ENCODE measurements at places on chromosomes 5 and 9.
A peak's percentile ranks its signal among the peaks of the same experiment; 100 is the strongest.

DNA sequence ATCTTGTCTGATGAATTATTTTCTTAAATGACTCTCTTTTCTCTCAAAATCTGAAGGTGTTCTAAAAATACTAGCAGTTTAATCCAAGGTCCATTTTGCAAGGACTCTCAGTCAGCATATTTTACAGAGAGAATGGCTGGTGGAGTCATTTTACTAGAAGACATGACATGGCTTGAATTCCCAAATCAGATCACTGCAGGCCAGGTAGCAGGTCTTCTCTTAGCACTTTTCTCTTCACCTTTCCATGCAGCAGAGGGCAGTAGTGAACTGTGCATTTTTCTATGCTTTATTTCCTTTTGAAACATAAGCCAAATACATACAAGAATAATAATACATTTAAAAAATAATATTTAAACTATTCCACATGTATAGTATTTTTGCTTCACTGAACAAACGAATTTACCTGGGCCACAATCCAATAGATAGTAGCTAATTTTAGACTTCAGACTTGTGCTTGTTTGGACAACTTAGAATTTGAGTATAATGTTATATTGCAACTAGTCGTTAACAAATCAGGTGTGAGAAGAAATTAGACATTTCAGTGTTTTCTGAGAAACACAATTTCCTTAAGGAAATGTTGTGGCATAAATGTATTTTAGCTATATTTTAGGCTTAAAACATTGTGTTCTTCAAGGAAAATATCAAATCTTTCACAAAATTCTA, 289.4 kb upstream of the DAB2 start:
- no peak for DNase-seq

DNA sequence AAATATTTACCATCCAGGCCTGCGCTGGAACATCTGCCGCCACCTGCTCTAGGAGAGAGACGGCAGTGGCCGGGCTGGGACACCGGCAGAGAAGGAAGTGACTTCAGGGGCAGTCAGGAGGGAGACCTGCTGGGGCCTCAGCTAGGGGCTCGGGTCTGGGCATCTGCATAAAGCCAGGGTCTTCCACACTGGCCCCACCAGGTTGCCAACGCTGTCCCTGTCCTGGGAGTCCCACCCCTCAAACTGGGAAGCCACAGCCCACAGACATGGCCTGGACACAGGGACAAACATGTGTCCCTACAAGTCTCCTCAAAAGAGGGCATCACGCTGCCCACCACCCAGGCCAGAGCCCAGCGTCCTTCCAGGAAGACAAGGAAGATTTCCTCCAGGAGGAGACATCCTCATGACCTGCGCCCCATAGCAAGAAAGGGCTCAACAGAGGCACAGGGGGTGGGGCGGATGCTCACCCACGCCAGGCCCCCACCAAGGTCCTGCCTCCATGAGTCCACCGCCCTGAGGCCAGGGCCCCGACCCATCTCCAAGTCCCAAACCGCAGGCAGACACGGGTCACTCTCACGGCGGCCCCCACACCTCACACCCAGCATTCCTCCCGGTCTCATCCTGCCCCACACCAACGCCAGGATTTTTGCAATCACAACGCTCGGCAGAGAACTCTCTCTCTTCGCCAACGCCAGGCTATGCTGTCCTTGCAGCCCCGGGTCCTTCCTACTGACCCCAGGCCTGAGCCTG, 9.0 kb downstream of the VAV2 start:
- DNase-seq = no peak

GRCh38 chr9:106655966-106656365, 207.0 kb upstream of the ZNF462 start:
- no peak for DNase-seq

GRCh38 chr5:174303437-174304045, 258.0 kb downstream of the NSG2 start:
- DNase-seq = no peak

DNA sequence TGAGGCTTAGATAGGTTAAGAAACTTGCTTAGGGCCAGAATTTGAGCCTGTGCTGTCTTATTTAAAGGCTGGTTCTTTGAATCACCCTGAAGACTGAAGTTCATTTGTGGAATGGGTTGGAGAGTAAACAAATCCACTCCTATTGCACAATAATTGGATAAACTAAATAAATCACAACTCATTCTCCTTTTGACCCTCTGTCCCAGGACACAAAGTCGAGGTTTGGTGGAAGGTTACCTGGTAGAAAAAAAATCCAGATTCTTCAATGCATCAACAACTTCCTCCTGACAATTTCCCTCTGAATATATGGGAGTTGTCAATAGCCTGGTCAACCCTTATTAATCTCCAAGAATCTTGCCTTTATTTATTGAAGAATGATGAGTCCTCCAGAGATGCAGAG, 28.9 kb downstream of the TBC1D2 start:
- no peak for DNase-seq

- DNase-seq = peak; percentile 8
Measured at GRCh38 chr9:21789541-21790037, 12.8 kb upstream of the MTAP start.

GRCh38 chr9:82939451-82939850, 123.5 kb downstream of the RASEF start:
- DNase-seq = no peak

DNA sequence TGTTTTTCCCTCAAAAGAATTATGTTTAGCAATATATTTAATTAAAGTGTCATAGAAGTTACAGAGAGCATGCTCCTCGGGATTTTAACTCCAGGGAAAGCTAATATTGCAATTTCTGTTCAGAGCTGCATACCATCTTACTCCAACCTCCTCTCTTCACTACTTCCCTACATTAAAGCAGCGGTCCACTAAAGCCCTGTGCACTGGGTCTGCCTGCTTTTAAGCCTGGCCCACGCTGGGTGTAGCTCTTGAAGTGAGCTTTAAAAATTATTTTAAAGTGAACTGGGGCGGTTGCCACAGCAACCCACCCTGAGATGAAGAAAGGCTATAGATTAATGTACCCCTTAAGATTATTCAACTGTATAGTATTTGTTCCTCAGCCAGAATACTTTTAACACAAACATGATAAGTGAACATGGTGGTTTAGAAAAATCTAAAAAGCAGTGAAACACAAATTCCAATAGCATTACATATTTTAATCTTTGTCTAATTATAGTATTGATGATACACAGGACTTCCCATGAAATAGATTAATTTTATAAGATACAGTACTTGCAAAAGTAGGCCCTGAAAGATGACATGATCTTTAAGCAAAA, 3.9 kb upstream of the MEF2C start:
- no peak for DNase-seq

DNA sequence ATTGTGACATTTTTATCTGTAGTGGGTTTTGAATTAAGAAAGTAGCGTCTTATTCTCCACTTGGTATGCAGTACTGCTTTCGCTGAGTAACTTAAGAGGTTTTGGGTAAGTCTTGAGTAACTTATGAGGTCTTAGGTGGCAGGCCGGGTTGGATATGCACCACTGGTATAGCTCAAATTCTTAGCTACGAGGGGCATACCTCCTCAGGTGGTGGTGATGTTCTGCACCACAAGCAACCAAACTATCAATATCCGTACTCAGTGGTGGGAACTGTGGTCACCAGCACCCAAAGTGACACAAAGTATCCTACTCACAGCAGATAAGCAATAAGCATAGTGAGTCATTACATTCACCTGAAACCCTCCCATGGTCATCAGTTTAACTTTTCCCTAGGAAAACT, 13.7 kb downstream of the SMC2 start:
- DNase-seq = no peak

GRCh38 chr9:137820161-137820855, 57.3 kb upstream of the CACNA1B start:
- no peak for DNase-seq

DNA sequence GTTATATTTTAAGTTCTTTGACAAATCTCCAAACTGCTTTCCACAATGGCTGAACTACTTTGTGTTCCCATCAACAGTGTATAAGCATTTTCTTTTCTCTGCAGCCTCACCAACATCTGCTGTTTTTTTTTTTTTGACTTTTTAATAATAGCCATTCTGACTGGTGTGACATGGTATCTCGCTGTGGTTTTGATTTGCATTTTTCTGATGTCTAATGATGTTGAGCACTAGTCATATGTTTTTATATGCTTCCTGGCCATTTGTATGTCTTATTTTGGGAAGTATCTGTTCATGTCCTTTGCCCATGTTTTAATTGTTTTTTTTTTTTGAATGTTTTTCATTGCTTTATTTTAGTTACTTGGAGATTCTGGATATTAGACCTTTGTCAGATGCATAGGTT, 196.6 kb downstream of the PLK2 start:
- DNase-seq = no peak

DNA sequence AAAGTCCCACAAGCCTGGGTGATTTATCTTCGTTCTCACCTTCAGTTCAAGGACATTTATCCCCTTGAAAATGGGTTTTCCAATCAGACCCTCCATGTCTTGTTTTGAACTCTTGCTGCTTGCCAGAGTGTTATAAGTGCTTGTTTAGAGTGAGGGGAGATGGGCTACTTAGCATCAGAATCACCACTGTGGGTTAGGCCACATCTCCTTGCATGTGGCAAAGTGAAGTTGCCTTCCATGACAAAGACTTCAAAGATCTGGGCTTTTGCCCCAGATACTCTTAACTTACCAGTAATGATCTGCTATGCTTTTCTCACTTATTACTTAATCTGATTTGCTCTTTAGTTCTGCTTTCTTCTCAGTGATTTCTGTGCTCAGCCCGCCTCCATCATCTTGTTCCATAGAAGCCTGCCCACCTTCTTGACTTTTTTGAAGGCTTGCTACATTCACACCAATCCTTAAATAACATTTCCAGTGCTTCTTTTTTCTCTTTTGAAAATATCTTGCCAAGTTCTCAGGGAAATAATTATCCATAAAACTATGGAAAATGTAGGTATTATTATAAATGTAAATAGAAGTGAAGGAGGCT, 39.0 kb downstream of the GPR21 start:
- no peak for DNase-seq

DNA sequence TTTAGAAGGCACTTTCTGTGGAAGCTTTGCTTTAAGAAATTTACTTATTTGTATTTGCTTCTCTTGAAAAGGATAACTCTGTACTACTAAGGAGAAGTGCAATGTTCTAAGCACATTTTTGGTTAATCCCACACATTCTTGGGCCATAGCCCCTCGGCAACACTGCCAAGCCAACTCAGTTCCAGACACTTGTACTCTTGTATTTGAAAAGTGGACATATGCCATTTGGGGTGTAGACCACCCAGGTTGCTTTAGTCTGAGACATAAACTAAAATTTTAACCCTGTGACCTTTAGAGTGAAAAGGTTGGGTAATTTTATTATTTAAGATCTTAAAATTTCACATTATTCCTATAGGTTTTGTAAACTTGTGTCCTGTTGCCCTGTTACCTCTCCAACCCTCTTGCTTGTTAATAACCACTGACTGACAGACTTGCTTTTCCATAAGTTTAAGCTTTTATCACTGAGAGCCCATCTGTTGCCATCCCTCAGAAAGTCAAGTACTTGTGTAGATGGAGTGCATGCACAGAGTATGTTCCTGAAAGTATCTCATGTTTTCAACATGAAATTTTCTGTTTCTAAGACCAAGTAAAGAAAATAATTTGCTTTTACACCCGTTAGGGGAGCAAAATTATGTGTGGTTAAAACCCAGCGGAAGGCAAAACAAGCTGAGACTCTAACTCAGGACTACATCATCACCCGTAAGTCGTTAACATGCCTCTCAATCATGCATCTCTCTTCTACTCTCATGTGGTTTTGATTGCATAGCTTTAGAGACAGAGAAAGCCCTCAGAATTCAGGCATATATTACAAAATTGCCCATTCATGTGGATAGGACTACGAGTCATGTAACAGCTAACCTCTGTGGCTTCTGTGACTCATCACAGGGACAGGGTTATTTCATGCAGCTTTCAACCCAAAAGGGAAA, 117.3 kb downstream of the GDNF start:
- no peak for DNase-seq

- no peak for DNase-seq
Measured at GRCh38 chr9:77575785-77576184, 72.3 kb downstream of the GNA14 start.

GRCh38 chr5:114648940-114649339, 287.1 kb downstream of the KCNN2 start:
- DNase-seq = no peak

- DNase-seq = no peak
Measured at GRCh38 chr5:178203670-178204181, 607 bp upstream of the HNRNPAB start.

DNA sequence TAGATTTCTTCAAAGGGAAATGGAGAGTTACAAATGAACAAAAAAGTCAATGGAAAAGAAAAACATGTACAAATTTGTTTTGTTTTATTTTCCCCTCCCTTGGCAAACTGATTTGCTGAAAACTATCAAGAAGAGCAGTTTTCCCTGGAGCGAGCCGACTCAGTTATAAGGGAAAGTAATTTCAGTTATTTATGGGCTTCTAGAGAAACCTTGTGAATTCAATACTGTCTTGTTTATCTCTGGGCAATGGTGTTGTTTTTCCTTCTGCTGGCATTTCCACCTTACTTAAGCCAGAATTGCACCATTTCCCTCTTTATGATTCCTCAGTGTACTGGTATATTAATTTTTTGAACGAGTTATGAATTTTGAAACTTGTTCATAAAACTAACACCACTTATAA, 1163.6 kb downstream of the CDH12 start:
- no peak for DNase-seq

DNA sequence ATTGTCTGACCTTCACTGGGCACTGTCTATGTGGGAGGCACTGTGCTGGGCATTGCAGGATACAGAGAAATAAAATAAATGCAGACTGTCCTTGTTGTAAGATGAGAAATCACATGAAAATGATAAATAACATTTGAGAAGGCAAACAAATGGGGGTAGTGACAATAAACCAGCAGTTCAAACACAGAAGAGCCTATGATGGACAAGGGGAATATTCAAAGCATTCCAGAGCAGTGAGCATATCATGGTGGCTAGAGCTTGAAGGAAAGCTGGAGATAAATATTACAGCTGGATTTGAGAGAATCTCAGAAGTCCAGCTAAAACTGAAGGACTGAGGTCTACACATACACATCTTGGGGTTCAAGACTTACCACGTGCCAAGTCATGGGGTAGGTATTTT, 209.9 kb downstream of the ASTN2 start:
- DNase-seq = no peak

- no peak for DNase-seq
Measured at GRCh38 chr5:2266641-2267240, 384.0 kb upstream of the IRX4 start.

- no peak for DNase-seq
Measured at GRCh38 chr5:1511651-1512540, 11.9 kb downstream of the LPCAT1 start.

GRCh38 chr5:67434466-67434865, 237.9 kb upstream of the CD180 start:
- no peak for DNase-seq
